ENCODE measurements at places on chromosomes 4 and X.

DNA sequence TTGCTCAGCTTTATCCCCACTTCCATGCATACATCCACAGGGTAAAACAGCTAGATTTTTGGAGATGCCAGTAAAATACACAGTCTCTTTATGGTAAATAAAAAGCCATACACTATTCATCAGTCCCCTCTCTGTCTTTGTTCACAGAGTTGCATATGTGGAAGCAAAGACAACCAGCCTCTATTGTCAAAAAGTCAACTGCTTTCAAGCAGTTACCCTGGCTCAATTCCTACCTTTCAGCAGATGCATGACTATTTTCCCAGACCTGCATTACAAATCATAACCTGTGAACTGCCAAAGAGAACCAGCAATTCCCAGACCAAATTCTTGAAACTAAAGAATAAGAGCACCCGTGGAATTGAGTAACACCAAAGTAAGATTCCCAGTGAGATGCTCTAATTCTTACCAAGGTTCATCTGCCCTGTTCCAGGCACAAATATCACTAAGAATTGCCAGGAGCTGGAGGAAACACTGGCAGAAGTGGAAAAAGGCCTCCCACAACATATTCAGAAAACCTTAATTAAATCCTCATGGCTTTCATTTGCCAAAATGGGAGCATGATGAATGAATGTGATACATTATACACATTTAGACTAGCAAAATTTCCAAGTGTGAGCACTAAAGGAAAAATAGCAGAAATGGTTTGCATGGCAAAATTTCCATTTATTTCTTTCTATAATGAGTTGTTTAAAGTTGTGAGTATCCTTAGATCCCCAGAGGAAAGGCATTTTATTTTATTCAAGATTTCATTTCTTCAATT, 391.2 kb upstream of the ADGRL3 start:
- DNase-seq, result no peak

DNA sequence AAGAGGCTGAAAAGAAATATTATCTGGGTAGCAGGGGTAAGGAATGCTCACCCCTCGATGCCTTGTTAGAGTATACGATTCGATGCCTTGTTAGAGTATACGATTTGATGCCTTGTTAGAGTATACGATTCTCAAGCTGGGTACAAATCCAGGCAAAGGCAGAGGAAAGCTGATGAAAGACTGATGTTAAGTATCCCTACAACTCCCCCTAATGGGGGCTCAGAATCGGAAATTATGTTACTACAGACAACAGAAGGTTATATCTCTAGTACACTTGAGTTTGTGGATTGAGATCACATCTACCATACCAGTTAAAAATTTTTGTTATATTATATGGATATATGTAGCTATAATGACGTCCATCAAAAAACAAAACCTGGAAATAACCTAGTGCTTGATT, 4.8 kb downstream of the LRRC66 start:
- no peak for DNase-seq

DNA sequence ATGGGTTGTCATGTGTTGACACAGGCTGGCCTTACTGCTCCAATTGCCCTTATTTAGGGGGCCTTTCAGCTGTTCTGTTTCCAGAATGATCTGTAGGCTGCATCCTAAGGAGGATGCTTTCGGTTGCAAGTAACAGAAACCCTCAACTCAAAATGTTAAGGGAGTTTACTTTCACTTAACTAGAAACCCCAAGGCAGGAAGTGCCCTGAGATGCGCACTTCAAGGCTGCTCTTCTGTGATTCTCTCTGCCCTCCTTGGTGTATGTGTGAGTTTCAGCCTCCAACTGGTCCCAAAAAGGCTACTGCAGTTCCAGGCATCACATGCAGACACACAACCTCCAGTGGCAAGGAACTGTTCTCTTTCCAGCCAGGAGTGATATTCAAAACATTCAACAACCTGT, 97.3 kb upstream of the ATP6AP2 start:
- DNase-seq, result no peak

GRCh38 chrX:12949927-12950656, 24.8 kb upstream of the TMSB4X start:
- no peak for DNase-seq

- DNase-seq, result no peak
These were observed 352.5 kb upstream of the ADGRL3 start for GRCh38 chr4:60847614-60848013.

DNA sequence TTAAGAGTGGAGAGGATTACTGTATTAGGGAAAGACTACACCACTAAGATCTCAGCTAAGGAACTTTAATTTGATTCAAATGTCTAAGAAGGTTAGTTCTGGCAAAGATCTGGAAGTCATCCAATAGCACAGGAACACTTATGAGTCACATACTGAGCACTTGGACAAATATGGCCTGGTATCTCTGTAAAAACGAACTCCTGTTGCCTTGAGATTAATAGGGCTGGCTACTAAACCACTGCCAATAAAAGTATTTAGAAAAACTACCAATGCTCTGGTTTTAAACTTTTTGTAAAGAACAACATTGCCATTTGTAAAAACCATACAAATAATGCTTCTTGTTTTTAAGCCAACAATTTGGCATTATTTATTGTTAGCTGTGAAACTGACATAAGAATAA, 70.5 kb downstream of the SEC24D start:
- no peak for DNase-seq

GRCh38 chrX:16552546-16552945, 97.4 kb upstream of the S100G start:
- no peak for DNase-seq

- no peak for DNase-seq
These were observed 1.2 kb upstream of the CDK16 start for GRCh38 chrX:47217121-47217851.

- no peak for DNase-seq
These were observed 46.2 kb downstream of the PPEF1 start for GRCh38 chrX:18753631-18754030.

GRCh38 chr4:25797136-25797535, 65.7 kb downstream of the SEL1L3 start:
- no peak for DNase-seq

DNA sequence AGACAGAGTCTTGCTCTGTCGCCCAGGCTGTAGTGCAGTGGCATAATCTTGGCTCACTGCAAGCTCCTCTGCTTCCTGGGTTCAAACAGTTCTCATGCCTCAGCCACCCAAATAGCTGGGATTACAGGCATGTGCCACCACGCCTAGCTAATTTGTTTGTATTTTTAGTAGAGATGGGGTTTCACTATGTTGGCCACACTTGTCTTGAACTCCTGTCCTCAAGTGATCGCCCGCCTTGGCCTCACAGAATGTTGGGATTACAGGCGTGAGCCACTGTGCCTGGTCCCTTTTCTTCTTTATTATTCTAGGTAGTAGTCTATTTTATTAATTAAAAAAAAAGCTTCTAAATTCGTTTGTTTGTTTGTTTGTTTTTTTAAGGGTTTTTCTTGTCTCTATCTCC, 59.1 kb downstream of the SLAIN2 start:
- DNase-seq, result no peak

DNA sequence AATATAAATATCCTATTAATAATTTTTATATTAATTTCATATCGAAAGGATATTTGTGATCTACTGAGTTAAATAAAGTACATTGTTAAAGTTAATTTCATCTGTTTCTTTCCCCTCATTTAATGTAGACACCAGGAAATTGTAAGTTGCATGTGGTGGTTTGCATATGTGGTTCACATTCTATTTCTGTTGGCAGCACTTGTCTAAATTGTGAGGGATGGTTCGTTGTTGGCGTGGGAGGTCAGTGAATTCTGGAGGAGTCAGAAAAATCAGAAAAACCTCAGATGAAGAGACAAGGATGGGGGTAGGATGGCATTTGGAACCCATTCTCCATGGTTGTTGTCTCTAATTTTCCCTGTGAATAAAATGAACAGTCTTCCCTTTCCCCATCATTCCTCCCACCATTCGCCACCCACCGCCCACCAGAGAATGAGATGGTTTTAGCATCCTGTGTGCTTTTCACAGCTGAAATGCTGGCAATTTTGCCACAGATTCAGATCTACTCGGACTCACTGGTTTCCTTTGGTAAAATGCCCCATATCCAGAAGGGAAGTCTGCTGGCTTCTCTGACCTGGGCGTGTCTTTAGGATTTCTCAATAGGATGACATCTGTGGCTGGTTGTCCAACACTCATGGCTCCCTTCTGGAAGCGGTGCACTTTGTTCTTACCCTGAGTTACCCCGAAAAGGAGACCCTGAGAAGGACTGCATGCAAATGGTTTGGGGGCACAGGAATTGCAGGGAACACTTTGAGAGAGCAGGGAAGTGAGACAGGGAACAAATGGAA, 52.3 kb downstream of the LGI2 start:
- no peak for DNase-seq

- no peak for DNase-seq
These were observed 161.8 kb downstream of the PCDH7 start for GRCh38 chr4:30881985-30882384.

DNA sequence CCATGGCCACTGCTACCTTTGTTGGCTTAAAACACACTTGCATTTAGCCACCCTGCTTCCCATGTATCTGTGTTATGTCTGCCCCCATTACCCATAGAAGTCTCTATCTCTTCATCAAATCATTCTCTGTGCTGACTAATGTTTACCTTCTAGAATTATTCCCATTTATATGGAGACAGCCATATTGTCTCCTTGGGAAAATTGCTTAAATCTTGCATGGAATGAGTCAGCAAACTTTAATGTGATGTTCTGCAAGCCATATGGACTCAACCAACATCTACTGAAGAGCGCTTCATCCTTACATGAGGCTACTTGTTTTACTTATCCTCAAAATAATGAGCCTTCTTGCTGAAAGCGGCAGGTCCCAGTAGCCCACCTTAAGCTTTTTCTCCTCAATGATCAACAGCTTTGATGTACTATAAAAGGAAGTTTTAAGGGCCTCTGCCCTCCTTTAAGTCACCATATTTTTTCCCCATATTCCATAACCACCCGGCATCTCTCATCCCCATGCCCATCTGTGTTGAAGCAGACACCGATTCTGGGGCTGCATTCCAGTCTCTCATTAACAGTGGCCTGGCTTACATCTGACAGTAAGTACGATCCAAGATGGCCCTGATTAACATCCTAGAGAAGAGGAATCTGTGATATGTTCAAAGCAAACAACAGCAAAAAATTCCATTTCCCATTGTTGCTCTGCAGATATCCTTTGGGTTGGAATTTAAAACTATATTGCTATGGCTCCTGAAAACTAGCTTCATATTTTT, 130.4 kb downstream of the ARHGAP6 start:
- no peak for DNase-seq

- DNase-seq, result no peak
These were observed 16.3 kb upstream of the FHDC1 start for GRCh38 chr4:152919826-152920225.

- no peak for DNase-seq
These were observed 792 bp downstream of the PPP1R3F start for GRCh38 chrX:49270249-49270921.

GRCh38 chr4:188660796-188661195, 521.6 kb downstream of the TRIML1 start:
- no peak for DNase-seq

GRCh38 chrX:46325312-46325877, 219.8 kb downstream of the ZNF674 start:
- no peak for DNase-seq

DNA sequence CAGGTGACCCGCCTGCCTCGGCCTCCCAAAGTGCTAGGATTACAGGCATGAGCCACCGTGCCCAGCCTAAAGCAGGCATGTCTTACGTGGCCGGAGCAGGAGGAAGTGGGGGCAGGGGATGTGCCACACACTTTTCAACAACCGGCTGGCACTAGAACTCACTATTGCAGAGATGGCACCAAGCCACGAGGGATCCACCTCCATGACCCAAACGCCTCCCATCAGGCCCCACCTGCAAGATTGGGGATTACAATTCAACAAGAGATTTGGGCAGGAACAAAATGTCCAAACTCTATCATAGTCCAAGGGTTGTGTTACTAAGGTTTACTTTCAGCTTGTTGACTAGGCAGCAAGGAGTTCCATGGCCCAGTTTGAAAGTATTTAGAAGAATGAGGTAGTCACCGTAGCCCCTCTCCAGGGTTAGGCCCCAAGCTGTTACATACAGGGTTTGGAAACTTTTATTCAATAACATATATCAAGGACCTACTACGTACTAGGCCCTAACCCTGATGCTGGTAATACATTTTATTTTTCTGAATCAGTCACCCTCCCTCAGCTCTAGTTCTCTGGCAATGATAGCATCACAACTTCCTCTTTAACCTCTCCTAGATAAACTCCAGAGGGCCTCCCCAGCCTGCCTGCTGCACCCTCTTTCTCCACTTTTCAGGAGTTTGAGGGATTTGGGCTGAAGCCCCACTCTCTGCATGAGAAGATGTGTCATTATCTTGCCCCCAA, 18.0 kb upstream of the TBC1D14 start:
- no peak for DNase-seq

DNA sequence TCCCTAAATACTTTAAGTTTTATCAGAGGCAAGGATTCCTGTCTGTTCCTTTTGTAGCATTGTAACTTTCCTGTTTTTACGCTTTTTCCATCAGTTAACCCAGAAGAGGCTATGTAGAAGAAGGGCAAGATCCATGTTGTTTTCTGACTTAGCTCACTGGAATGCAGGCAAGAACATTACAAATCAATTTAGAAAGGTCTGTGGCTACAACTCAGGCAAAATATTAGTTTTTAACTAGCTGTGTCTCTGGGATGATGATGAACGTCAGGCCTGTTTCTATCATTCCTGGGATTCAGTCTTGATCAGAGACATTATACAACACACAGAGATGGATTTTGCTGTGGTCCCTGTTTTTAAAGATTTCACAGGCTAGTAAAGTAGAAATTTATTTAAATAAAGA, 813.0 kb upstream of the POU3F4 start:
- no peak for DNase-seq

DNA sequence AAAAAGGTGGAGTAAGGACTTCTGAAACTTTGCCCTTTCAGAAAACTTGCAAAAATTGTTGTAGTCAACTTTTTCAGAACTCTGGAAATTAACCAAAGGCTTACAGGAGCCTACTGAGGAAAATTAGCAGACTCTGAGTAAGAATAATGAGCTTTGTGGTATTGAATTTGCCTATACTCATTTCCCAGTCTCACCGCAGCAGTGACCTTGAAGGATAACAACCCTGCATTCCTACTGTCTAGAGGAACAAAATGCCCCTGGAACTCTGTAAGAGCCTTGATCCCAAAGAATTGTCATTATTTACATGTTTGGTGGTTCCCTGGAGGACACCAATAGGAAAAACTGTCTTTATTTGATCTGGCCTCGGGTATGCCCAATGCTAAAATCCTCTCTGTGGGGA, 57.9 kb downstream of the MND1 start:
- no peak for DNase-seq

GRCh38 chr4:33477715-33478114, 2757.5 kb downstream of the PCDH7 start:
- DNase-seq, result no peak

GRCh38 chr4:157886645-157887044, 286.2 kb downstream of the GASK1B start:
- DNase-seq, result no peak

DNA sequence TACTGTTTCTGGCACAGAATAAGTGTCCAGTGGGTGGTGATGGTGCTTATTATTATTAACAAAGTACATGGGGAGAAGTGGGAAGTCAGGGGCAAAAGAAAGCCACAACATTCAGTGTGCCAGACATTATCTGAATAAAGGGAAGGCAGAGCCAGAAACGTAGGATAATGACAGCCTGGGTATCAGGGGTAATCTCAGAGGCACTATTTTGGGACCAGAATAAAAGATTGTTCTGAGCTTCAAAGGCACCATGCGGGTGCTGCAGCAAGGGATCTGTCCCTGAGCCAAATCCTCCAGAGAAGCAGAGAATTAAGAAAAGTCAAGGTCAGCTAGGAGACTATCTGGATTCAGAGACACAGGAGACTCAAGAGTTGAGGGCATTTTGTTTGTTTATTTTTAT, 328.8 kb upstream of the GATB start:
- no peak for DNase-seq

- no peak for DNase-seq
These were observed 254.4 kb upstream of the FAT4 start for GRCh38 chr4:125060376-125060775.

Measured in NCI-H187 (cell line).